ENCODE measurements at places on chromosomes 1 and 21.

GRCh38 chr1:29783508-29784275 lies 547.4 kb downstream of the PTPRU start:
- DNase-seq: no peak

DNA sequence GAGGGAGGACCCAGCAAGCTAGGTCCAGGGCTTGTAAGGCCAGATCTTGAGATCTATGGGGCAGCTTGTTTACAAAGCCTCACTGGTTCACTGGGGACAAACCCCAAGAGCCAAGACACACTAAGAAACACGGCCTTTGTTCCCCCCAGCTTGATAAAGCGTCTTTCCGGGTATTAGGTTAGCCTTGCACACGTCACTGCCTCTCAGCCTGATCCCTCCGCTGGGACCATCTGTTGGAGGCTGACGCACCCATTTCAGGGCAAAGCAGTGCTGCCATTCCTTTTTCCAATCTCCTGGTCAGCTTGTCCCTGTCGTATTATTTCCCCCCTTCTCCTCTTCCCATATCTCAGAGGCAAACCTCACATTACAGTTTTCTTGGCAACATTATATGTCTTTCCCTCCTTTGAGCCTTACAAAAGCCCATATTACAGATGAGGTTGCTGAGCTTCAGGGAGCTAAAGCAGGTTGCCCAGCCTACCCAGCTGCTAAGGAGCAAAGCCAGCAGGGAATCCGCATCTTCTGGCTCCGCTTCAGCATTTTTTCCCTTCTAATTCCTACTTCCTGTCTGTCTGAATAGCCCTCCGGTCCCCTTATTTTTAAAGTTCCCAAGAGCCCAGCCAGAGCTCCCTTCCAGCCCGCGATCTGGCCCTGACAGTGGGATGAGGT lies 4.1 kb downstream of the HEYL start:
- DNase-seq: no peak

- DNase-seq: peak; percentile 4
These were observed 2.0 kb downstream of the EPHB2 start for GRCh38 chr1:22712502-22713271.

GRCh38 chr1:68213843-68214242 lies 18.5 kb downstream of the WLS start:
- DNase-seq: no peak

GRCh38 chr1:209627027-209627731 lies 25.0 kb downstream of the LAMB3 start:
- no peak for DNase-seq

- no peak for DNase-seq
These were observed 3.2 kb upstream of the BEST4 start for GRCh38 chr1:44790968-44791801.

- DNase-seq: peak; percentile 87
These were observed 28.1 kb upstream of the RNF19B start for GRCh38 chr1:32992489-32993323.

- no peak for DNase-seq
These were observed 22.9 kb upstream of the LMO4 start for GRCh38 chr1:87305762-87306161.

GRCh38 chr1:109808703-109809102 lies 45.0 kb upstream of the EPS8L3 start:
- DNase-seq: no peak

- DNase-seq: no peak
These were observed 32.7 kb downstream of the ASH1L start for GRCh38 chr1:155529929-155530328.

GRCh38 chr1:233389169-233389568 lies 61.6 kb downstream of the MAP3K21 start:
- no peak for DNase-seq

DNA sequence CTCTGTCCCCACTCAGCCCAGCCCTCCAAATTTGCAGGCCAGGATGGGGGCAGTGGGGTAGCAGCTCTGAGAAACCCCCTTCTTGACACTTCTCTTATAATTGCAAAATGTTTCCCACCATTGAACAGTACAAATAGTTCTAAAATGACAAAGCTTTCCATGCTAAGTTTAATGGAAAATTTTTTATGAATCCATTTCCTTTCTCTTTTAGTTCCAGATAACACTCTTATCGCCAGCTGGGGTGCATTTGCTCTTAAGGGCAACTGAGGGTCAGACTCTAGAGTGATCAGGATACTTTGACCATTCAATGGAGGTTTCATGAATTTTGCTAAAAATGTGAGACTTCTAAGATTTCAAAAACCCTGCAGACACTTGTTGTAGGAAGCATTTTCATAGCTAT lies 29.9 kb downstream of the PIK3C2B start:
- no peak for DNase-seq

- DNase-seq: no peak
These were observed 87.1 kb downstream of the CD58 start for GRCh38 chr1:116483481-116484309.

DNA sequence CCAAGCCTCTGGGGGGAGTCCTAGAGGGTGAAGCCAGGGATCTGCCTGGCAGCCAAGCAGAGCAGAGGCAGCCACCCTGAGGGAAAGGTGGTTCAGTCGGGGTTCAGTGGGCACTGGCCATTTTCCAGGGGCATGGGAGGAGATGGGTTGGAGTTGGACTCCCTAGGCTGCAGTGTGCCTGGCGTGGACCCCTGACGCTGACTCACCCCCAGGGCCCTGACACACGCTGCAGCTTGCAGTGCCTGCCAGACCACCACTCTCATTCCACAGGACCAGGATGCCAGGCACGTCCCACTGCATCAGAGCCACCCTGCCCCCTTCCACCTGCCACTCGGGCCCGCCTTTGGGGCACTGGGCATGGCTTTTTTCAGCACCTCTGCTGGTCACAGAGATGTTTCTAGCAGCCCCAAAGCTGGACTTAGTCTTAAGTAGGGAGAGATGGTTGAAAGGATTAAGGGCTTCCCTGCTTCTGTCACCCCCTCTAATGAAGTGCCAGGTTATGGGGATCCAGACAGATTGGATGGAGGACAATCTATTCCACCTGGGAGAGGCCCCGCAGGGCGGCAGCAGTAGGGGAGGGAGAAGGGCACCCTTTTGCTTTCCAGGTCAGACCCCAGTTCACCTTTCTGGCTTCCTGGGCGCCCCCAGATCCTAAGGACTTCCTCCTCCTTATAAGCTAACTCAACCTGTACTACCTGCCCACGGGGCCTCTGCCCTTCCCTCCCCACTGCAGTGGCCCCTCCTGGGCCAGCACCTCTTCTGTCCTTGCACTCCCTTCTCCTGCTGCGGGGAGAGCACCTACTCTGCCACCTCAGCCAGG lies 1.6 kb downstream of the SYT2 start:
- DNase-seq: no peak

- no peak for DNase-seq
These were observed 7.2 kb downstream of the LGALS8 start for GRCh38 chr1:236530959-236531358.

- DNase-seq: peak; percentile 55
These were observed 11.7 kb downstream of the CNIH4 start for GRCh38 chr1:224368409-224368808.

GRCh38 chr1:78475888-78476610 lies 14.7 kb upstream of the PTGFR start:
- no peak for DNase-seq

DNA sequence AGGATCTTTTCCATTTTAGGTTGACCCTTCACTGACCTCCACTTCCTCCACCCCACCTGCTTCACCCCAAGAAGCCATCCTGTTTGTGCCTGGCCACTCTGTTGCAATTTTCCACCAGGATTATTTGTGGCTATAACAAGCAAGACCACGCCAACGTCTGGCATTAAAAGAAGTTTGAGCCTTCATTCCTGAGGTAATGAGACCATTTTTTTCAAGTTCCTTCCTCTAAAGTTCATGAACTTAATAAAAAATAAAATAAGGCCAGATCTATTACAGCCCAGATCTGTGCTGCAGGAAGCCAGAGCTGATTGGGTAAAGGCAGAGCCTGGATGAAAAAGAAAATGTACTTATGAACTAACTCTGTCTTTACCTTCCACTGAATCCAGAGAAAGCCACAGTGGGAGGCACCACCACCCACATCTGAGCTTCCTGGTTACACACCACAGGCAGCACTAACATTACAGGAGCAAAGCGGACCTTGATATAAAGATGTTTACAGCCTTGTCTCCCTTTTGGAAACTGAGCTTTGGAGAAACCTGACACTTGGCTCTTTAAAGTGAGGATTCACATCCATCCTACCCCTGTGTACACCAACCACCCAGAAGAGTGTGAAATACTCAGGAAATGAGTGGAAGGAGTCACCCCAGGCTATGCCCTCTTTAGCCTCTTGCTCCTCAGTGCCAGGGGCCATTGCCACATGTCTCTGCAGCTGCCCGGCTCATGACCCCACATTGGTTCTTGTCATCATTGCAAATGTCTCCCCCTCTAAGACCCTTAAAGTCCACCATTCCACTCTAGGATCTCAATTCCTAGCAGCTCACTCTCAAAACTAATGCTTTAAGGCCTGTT lies 293.6 kb downstream of the PLPP3 start:
- DNase-seq: no peak

DNA sequence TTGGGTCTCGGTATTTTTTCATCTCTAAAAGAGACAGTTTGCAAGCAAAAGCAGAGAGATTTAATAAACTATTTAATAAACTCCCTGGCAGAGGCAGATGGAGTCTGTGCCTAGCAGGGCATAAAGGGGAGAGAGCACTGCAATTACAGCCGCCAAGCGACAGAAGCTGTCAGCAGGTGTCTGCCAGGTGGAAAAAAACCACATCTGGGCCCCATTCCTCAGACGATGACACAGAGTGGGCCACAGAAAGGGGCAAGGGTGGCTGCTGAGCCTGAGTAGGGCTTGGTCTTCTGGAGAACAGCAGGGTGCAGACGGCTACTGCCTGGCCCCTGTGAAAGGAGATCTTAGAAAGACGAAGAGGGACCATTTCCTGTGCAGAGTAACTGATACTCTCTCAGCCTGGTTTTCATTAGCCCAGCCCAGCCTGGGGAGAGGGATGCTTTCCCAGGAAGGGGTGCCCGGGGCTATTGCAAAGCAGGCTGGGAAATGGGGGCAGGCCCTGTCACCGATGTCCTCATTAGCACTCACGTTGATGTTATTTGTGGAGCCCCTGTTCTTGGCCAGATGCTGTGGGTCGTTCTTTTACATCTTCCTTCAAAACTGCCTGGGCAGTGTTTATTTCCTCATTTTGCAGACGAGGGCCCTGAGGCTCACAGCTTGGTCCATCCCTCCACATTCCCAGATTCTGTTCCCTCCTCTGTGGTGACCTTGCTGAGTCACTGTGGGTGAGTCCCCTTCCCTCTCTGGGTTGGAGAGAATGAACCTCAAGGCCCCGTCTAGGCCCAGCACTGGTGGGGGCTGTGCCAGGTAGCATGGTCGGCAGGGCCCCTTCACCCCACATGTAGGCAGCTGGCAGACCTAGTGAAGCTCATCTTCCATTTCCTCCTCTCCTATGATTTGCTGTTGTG lies 472.7 kb downstream of the PTPRU start:
- peak; percentile 33 for DNase-seq

DNA sequence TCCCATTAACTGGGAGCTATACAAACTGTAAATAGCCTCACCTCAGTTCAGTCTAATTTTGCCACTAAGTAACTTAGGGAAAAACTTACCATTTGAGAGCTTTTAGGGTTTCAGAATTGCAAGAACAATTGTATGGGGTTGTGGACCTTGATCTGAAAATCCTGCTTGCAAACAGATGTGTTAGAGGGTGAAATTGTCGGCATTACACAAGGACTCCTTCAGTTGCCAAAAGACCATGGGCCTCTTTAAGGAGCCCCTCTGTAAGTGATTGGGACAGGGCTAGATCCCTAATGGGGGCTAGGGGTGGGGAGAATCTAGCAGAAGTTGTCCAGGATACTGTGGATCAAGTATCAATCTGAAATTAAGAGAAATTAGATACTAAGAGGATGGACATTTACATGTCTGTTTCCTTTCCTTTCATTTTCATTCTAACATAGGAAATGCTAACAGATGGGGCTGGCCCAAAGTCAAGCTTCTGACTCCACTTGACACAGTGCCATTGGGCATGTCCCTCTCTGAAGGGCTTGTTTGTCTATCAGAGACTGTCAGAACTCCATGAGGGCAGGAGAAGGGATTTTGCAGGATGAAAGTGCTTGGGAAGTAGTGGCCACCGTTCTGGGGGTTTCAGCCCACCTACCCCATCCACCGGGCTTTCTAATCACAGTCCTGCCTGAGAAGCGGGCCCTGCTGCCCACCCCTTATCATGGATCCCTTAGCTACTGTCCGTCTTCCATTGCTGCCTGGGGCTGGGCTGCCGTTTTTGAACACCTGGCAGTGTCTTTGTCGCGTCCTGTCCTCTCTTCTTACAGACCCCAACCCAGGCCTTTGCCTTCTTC lies 54.7 kb downstream of the STUM start:
- no peak for DNase-seq

DNA sequence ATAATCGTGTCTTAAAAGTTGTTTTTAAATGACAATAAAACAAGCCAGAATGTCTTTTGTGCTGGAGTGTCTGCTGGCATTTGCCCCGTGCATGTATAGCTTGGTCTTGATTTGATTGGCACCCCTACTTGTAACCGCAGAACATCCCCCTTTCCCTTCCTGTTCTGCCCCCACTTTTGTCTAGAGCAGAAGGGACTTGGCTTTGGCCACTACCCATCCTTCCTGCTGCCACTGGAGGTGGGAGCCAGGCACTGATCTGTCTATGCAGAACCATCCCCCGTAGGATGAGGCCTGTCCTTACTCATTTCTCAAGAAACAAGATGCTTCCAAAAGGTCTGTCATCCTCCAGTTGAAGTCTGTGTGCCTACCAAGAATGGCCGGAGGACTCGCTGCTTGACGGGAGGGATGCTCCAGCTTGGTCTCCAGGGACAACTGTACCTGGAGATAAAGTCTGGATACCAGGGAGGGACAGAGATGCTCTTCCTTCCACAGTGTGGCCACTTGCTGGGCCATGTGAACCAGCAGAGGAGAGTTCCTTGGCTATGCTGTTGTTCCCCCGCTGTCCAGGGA lies 1.1 kb upstream of the SLC27A3 start:
- DNase-seq: no peak

DNA sequence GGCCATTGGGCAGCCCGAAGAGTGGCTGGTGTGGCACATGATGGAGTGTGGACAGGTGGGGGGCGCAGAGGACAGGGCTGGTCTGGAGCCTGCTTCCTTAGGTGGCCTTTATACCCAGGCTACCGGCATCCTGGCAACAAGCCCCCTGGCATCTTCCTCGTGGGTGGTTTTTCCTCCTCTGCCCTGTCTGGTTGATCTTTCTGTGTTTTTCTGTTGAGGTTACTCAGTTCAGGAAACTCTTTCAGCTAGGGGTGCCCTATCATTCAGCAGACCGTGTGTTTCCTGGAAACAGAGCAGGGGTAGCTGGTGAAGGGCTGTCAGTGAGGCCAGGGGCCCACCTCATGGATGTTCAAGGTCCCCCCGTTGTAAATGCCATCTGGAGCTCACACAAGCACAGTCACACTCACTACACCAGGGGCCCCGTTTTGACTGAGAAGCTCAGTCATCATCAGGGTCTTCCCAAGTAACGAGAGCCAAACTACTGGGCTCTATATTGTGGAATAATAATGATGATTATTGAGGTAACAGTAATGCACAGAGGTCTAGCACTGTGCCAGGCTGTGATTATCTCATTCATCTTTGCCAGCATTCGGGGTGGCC lies at the start of gene KRTAP12-4:
Gene KRTAP12-4, minus strand, starts transcription at position 84 of the 600 bp plus-strand sequence. Its CDS starts 45 bp downstream, at position 39.
- no peak for DNase-seq

DNA sequence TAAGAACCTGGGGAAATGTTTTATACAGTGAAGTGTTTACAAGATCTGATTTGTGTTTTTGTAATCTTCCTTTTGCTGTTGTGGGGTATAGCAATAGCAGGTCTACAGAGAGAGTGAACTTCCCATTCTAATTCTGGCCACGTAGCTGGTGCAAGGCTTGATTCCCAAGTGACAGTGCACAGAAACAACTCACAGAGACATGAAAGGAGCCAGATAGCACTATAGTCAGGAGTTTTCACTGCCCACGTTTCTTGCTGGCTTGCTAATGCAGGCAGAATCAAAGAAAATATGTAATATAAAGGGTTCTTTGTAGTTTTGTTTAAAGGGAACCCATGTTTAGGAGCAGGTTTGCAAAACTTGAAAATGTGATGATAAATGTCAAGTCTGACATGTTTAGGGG lies 170.9 kb upstream of the IVNS1ABP start:
- DNase-seq: no peak
